ENCODE measurements at places on chromosomes 16 and 17.
A peak's percentile ranks its signal among the peaks of the same experiment; 100 is the strongest.

GRCh38 chr16:1474082-1474795 is 589 bp downstream of the CLCN7 start:
- DNase-seq: no peak

DNA sequence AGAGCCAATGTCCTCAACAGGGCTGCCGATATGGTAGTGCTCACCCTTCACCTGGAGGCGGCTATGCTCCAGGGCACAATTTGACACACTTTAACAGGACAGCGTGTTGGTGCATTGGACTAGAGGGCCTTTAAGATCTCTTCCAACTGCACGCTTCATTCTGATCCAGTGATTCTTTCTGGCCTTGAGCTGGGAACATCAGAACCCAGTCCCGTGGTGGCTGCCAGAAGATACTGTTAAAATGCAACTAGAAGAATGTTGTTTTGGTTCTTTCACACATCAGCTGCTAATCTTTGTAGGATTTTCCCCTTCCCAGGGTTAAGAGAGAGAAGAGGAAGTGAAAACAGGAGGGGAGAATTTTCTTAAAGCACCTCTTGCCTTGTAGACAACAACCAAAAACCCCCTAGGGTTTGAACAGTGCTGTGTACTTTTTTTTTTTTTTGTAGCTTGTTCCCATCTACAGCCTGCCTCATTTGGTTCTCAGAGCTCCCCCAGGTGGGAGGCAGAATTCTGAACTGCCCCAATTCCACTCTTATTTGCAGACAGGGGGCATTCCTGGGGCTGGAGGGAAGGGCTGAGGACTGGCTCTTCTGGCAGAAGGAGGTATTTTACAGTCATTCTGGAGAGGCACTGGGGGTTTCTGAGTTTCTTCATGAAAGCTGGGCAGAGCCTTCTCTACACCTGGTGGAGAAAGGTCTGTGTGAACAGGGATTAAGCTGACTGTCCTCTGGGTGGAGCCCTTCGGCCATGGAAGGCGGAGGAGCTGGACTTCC is 32.4 kb downstream of the SMARCE1 start:
- DNase-seq: no peak

- DNase-seq: peak; percentile 76
Measured at GRCh38 chr16:57802341-57803133, at the start of gene KIFC3. KIFC3 (minus strand) TSS chr16:57802491; CDS start chr16:57798243, 4,248 bp downstream.

- no peak for DNase-seq
Measured at GRCh38 chr16:50289950-50290764, 23.8 kb downstream of the ADCY7 start.

DNA sequence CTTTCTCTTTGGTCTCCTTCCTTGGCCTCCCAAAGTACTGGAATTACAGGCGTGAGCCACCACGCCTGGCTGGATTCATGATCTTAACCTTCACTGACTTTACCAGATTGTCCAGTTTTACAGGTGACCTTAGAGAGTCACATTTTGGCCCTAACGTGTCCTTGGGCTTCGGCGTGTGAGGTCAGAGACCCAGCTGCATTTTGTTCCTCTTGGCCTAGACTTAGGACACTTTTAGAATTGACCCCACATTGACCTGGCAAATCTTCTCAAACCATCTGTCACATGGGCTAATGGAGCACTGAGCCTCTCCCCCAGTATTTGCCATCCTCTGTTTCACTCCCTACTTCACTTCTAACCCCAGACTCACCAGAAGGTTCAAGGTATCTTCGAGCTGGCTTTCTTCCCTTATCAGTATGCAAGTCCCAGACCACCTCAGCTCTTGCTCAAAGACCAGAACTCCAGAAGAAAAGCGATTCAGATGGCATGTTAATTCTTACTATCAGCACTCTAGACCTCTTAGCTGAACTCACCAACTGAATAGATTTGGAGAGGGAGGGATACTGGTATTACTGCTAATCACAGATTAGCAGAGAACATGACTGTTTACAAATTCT is 1.7 kb upstream of the CYTH1 start:
- DNase-seq: no peak

DNA sequence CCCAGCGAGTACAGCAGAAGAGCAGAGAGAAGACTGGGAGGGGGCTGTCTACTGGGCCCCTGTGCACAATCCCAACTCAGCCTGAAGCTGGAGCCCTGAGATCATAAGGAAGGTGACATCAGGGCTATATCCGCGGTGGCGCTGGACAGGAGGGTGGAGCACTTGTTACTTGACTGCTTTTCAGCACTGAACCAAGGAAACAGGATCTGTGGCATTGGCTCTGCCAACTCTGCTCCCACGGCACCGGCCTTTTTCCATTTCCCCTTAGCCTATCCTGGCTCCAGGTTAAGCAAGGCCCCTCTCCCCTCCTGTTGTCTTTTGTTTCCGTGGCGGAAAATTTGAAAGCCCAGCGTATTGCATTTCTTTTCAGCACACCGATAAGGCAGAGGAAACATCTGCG is 125.0 kb upstream of the IRX3 start:
- no peak for DNase-seq

GRCh38 chr16:10525214-10525825 is 55.1 kb downstream of the EMP2 start:
- no peak for DNase-seq

- DNase-seq: no peak
Measured at GRCh38 chr16:65967376-65967775, 399.1 kb upstream of the CDH5 start.

DNA sequence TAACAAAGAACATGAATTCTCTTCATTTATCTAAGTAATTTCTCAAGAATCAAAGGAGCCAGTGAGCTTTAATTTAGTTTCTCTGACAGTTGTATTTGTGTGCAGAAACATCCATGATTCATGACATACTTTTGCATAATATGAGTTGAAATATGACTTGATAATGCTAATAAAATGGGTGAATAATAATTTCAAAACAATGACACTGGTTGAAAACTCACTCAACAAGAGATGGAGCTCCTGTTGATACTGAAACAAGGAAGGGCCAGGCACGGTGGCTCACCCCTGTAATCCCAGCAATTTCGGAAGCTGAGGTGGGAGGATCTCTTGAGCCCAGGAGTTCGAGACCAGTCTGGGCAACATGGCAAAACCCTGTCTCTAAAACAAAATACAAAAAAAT is 147.0 kb downstream of the MAP2K6 start:
- no peak for DNase-seq

DNA sequence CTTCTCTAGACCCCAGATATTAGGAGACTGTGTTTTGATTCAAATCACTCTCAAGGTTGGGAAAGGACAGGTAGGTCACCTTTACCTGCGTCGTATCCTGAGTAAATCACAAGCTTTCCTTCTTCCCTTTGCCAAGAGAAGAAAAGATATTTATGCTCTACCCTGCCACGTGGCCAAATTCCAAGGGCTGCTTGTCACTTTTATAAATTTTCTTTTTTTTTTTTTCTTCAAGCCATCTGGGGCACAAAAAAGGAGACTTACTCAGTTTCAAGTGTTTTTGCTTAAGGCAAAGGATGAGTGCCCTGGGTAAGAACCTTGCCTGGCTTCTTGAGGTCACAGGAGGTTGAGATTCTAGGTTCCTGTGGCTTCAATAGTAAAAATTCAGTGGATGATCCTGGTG is 285.1 kb downstream of the TMEM114 start:
- no peak for DNase-seq

GRCh38 chr16:47492428-47493377 is 31.6 kb downstream of the PHKB start:
- DNase-seq: peak; percentile 32

- DNase-seq: no peak
Measured at GRCh38 chr16:69892378-69892777, 58.8 kb upstream of the CLEC18A start.

GRCh38 chr17:14436266-14436665 is 135.4 kb downstream of the HS3ST3B1 start:
- no peak for DNase-seq

DNA sequence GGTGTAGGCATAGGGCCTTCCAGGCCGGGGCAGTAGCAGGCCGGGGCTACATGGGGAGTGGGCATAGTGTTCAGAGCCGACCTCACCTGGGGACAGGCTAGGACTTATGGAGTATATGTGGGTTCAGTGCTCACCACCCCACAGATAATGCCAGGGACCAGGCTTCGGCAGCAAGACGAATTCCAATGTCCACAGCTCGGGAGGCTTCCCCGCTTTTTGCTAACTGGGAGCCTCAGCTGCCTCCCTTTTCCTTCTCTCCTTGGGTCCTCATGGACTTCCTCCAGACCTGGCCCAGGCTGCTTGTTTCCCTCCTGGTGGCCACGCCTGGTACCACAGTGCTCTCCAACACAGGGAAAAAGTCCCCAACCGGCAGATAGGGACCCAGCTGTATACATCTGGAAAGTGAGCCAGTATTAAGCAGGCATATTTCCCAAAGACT is 20.1 kb upstream of the SLC46A1 start:
- peak; percentile 26 for DNase-seq

GRCh38 chr17:43309505-43310332 is 75.9 kb upstream of the RNU2-1 start:
- DNase-seq: no peak

DNA sequence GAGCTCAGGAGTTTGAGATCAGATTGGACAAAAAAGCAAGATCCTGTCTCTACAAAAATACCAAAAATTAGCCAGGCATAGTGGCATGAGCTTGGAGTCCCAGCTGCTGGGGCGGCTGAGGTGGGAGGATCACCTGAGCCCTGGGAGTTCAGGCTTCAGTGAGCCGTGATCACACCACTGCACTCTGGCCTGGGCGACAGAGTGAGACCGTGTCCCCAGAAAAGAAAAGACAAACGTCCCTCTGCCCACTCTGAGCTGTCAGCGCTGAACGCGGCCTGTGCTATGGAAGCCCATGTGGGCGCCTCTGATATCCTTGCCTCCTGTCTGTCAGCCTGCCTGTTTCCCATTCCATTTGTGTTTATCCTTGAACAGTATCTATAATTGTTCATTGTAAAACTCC is 50.7 kb downstream of the FOXK2 start:
- no peak for DNase-seq

DNA sequence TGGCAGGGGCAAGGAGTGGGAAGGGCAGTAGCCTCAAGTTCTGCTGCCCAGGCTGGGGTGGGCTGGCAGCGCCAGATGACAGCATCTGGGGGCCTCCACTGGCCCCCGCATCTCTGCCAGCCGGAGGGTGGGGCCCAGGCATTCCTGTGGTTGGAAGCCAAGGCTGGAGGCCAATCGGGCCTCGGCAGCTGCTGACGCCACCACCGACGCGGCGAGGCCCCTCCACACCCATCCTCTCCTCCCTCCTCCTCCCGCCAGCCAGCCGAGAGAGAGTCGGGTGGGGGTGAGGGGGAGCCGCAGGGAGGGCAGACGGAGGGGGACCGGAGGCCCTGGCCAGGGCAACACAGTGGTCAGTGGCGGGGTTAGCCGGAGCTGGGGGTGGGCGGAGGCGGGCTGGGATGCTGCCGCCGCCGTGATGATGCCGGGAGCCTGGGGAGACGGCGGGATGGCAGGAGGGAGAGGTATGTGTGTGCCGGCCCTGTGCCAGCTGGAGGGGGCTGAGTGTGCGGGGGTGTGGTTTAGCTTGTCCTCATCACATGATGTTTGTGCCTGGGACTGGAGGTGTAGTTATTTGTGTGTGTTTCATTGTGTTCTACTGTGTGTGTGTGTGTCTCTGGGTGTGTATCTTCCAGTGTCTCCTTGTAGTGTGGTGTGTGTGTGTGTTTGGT is 36.6 kb downstream of the ARHGAP23 start:
- DNase-seq: no peak

GRCh38 chr16:85003725-85004586 is 7.4 kb downstream of the ZDHHC7 start:
- no peak for DNase-seq

GRCh38 chr17:40312893-40313667 is 4.1 kb downstream of the RARA start:
- DNase-seq: no peak

DNA sequence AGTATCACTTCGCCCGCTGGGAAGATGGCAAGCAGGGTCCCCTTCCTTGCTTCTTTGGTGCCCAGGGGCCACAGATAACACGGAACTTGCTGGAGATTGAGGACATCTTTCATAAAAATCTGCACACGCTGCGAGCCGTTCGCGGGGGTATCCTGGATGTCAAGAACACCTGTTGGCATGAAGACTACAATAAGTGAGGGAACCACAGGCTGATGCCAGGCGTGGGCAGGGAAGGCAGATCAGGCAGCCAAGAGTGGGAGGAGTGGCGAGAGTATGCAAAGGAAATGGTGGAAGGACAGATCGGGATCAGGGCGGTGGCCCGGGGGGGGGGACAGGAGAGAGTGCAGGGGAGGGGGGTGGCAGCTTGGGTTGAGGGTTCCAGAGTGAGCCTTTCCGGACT is 22.2 kb downstream of the DNAH2 start:
- no peak for DNase-seq

DNA sequence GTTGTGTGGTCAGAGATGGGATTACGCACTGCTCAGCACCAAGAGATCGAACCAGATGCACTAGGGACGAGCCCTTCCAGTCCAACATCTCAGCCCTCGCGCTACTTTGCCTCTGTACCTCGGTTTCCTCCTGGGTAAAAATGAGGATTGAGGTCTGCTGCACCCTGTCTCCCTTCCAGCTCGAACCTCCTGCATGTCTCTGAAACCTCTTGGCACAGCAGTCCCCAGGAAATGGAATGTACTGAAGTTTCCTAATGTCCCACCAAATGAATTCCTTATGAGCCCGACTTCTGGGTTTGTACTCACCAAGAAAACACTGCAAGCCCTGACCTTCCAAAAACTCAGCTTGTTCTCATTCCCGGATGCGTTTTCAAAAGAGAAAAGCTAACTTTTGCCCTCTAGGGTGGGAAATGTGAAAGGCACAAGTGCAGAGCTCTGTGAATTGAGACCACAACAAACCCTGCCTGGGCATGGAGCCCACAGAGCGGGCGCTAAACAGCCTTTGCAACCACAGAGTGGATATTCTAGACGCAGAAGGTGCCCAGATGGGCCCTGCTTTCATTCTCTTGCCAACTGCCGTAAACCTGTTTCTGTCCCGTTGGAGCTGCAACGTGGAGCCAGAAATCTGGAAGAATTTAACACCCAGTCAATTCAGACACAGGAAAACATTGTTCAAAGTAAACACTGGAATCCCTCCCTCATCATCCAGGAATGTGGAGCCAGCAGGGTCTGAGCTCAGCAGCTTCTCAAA is 10.3 kb downstream of the CDRT4 start:
- no peak for DNase-seq

- no peak for DNase-seq
Measured at GRCh38 chr16:31347445-31347844, 7.5 kb upstream of the ITGAX start.

- no peak for DNase-seq
Measured at GRCh38 chr17:43092901-43093300, 32.3 kb downstream of the BRCA1 start.

DNA sequence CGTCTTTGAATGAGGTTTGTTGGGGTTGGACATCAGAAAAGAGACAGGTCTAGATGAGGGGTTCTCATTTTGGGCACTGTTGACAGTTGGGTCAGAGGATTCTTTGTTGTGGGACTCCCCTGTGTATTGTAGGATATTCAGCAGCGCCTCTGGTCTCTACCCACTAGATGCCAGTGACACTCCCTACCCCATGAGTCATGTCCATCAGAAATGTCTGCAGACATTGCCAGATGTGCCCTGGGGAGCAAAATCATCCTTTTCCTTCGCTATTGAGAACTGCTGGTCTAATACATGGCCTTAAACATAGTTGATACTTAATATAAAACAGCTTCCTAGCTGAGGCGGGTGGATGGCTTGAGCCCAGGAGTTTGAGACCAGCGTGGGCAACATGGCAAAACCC is 3.1 kb downstream of the ABAT start:
- no peak for DNase-seq
